ENCODE measurements at places on chromosomes 7 and 10. TPM values are rescaled to one million over a fixed set of nuclear protein-coding genes. Genes with fewer than 3 reads are reported as not detected.

Gene SPDYE6
- not detected for total RNA-seq

Gene PAPOLB
- total RNA-seq, result 0.04 TPM

Gene FGFR2
- total RNA-seq, result 0.20 TPM

Gene ZNF365
- total RNA-seq, result 0.04 TPM

Gene ODAD2
- 0.32 TPM for total RNA-seq

Gene C1QL3
- total RNA-seq, result 0.11 TPM

Gene CFAP70
- 0.28 TPM for total RNA-seq

Gene FANK1
- total RNA-seq, result 1.4 TPM

Gene GSTO2
- total RNA-seq, result 0.25 TPM

Gene SLC39A12
- total RNA-seq, result not detected

Gene INA
- 0.13 TPM for total RNA-seq

Gene CHAT
- not detected for total RNA-seq

Gene ITIH2
- total RNA-seq, result not detected

Gene DGKI
- 0.53 TPM for total RNA-seq

Gene TBRG4
- total RNA-seq, result 88.3 TPM

Gene HOXA10
- 0.14 TPM for total RNA-seq

Gene MYL10
- not detected for total RNA-seq

Gene UNC5B
- 8.0 TPM for total RNA-seq

Gene ZFAND2A
- total RNA-seq, result 24.7 TPM

Gene TMUB1
- total RNA-seq, result 18.0 TPM

Gene UBN2
- 5.1 TPM for total RNA-seq

Gene NDUFA5
- 38.8 TPM for total RNA-seq

Gene CDC14C
- total RNA-seq, result not detected

Gene ZNF32
- total RNA-seq, result 21.0 TPM

Gene ADAM12
- total RNA-seq, result 0.21 TPM

Gene SUN3
- not detected for total RNA-seq
